ENCODE measurements at places on chromosomes 12 and 14.

GRCh38 chr12:87656311-87656710, 372.9 kb downstream of the C12orf50 start:
- no peak for DNase-seq

GRCh38 chr12:124386661-124387527, 92.0 kb downstream of the RFLNA start:
- DNase-seq = no peak

- DNase-seq = no peak
Measured at GRCh38 chr14:55537782-55538181, 42.2 kb upstream of the KTN1 start.

DNA sequence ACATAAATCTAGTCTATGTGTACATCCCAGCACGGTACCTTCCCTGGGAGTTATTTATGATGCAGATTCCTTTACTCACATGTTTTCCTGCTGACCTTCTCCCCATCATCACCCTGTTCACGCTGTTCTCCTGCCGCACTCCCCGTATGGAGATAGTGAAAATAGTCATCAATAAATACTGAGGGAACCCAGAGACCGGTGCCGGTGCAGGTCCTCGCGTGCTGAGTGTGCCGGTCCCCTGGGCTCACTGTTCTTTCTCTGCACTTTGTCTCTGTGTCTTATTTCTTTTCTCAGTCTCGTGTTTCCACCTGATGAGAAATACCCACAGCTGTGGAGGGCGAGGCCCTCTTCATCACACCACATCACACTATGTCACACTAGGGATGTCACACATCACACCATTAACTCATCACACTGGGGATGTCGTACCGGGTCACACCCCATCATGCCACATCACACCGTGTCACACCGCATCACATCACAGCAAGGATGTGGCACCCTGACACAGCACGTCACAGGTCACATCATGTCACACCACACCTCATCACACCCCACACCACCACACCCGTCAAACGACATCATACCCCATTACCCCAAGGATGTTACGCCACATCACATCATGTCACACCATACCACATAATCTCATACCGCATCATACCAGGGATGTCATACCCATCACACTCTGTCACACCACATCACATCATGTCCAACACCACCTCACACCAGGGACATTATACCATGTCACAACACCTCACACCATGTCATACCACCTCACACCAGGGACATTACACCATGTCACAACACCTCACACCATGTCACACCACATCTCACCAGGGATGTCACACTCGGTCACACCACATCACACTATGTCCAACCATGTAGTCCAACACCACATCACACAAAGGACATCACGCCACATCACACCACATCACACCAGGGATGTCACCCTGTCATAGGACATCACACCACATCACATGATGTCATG, 207.0 kb downstream of the TMEM121 start:
- DNase-seq = no peak

- no peak for DNase-seq
Measured at GRCh38 chr14:52923902-52924575, 26.8 kb downstream of the FERMT2 start.

DNA sequence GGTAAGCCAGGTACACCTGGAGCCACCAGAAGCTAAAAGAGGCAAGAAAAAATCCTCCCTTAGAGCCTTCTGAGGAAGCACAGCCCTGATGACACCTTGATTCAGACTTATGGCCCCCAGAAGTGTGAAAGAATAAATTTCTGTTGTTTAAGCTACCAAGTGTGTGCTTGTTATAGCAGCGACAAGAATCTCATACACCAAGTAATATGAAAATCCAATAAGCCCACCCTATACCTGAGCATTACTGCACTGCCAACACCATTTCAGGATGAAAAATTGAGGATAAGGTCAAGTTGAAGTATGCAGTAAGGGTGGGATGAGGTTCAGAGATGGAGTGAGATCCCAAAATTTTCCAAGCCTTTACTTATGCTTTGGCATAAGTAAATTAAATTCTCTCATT, 163.6 kb upstream of the CCDC196 start:
- no peak for DNase-seq

GRCh38 chr12:8475508-8476203, 19.9 kb downstream of the CLEC6A start:
- DNase-seq = no peak

DNA sequence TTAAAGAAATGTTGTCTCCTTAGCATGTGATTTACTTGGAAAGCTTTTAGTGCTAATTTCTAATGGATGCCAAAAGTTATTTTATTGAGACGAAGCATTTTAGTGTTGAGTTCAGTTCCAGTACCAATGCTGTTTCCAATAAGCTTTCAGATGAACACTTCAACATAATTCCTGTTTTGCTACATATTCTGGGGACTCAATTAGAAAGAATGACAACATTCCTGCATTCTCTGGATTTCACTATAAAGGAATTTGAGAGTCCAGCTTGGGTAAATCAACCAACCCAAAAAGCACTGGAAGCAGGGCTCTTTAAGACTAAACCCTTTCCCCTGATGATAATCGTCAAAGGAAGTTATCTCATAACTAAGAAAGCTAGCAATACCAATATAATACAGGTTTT, 353.0 kb upstream of the TMTC1 start:
- DNase-seq = no peak

GRCh38 chr12:19561411-19561961, 122.2 kb downstream of the AEBP2 start:
- DNase-seq = no peak

DNA sequence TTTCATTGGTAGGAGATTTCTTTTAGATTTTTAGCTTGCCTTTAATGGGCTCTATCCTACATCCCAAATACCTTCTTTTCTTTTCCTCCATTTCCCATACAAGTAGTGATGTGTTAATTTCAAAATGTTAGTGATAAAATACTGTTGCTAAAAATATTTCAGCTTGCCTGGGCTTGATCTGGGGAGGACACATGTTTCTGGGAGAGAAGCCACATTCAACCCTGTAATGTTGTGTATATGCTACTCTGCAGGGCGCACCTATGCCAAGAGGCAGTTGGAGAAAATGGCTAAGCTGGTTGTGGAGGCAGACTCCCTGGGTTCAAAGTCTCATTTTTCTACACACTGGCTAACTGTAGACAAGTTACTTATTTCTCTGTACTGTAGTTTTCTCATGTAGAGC, 26.3 kb downstream of the FLRT2 start:
- no peak for DNase-seq

GRCh38 chr14:77782202-77782601, 17.7 kb upstream of the ADCK1 start:
- DNase-seq = no peak

GRCh38 chr14:104280085-104280901, 141.9 kb downstream of the KIF26A start:
- no peak for DNase-seq

DNA sequence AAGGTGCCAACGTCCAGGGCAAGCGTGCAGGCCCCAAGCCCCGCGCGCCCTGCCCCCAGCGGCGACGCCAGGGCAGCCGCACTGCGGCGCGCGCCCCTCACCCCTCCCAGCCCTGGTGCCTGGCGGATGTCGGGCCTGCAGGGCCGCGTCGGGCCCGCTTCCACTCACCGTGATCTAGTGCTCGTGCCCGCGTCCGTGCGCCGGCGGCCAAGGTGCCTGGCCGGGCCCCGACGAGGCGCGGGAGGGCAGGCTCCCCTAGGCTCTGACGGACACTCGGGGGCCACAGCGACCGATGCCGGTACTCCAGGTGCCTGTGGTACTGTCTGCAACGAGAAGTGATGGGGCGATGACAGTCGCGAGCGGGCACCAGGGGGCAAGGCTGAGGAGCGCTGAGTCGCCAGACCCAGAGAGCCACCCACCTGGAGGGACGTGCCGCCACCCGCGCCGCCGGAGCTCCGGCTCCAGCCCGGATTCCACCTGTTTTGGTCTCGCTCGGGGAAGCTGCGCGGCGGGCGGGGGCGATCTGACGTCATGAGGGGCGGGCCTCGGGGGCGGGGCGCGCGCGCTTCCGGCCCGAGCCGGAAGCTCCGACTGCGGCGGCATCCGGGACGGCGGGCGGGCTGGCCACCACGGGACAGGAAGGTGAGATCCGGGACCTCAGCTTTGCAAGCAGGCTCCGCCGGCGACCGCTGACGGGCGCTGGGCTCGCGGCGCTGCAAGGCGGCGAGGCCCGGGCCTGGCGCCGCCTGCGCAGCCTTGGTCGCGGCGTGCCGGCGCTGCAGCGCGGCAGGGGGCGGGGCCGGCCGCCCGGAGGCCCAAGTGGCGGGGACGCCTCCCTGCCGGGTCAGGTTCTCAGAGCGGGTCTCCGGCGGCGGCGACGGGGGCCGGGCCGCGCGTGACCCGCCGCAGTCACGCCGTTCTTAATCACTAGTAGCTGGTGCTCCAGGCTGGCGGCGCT, at the start of the genes LYSET and MOAP1:
LYSET (plus strand) TSS at position 927 of the 958 bp plus-strand sequence. CDS start 89 bp downstream, outside the sequence.
MOAP1 (minus strand) TSS at position 507 of the 958 bp plus-strand sequence. CDS start 655 bp downstream, outside the sequence.
- DNase-seq = peak; percentile 88

GRCh38 chr12:71417181-71417580, 22.4 kb upstream of the LGR5 start:
- no peak for DNase-seq

DNA sequence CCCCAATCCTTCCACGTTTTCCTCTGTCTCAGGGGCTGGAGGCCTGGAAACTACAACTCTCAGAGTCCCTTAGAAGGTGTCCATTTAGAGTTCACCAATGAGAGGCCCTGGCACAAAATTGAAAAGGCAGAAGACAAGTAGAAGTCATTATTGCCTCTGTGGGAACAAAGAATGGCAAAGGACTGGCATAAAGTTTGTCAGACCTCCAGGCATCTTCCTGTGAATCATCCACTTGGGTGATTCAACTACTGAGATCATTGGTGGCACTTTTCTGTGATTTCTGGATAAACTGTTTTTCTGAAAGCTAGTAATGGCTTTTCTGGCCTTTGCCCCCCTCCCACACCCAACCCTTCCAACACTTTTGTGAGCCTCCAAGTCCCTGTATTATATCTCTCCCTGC, 42.6 kb upstream of the C12orf42 start:
- DNase-seq = no peak

DNA sequence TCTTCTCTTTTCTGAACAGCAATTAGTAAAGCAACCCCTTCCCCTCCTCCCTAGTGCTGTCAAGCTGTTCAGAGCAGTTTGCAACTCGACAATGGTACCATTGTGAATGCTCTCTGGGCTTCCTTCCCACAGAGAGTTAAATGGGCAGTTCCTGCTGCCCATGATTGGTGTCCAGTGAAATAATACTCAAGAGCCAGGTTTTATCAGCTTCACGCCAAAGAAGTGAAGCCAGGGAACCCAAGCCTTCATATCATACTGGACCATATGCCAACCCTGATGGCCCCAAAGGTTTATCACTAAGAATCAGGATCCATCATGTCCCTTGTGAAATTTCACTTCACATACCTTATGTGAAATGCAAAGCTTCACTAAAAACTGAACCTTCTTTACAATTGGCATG, 24.7 kb downstream of the INSM2 start:
- DNase-seq = no peak

GRCh38 chr12:55044135-55044534, 24.4 kb downstream of the NEUROD4 start:
- DNase-seq = no peak

GRCh38 chr12:31756977-31757420, 28.2 kb upstream of the AMN1 start:
- peak; percentile 69 for DNase-seq

DNA sequence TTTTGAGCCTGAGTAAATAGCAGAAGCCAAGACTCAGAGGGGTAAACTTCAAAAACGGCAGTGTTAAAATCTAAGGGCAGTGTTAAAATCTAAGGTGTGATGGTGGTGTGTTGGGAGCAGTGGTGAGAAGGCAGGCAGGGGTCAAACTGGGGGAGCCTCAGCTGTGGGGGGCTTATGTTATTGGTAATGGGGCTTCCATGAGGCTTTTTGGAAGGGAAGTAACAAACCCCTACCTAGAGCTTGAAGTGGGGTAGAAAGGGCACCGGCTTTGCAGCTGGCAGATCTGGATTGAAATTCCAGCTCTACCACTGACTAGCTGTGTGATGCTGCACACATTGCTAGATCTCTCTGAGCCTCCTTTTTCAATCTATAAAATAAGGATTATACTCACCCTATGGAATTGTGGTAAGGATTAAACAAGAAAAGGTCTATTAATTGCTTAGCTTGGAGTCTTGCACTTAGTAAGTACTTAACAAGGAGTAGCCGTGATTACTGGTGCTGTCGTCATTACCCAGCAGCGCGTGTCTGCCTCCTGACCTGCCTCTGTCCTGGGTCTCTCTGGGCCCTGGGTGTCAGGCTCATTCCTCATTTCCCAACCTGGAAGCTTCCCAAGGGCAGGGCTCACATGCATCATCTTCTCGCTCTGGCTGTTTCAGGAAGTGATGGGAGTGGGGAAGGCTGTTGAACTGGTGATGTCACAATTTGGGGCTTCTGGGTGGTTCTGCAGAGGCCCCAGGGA, 18.5 kb upstream of the KRT80 start:
- no peak for DNase-seq

DNA sequence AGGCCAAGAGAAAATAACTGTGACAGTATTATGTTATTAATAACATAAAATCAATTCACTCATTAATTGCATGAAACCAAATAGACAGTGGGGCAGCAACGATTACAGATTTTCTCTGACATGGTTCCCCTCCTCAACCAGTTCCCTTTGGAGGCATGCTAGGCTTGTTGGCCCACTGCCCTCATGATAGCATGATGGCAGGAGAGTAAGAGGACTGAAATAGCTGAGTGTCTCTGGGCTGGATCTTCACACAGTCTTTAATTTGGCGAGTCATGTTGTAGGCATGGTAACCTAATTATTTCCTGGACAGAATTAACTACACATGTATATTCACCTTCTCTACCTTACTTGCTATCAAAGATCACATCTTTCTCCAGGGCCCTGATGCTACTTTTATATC, 266.2 kb upstream of the PELI2 start:
- DNase-seq = no peak

DNA sequence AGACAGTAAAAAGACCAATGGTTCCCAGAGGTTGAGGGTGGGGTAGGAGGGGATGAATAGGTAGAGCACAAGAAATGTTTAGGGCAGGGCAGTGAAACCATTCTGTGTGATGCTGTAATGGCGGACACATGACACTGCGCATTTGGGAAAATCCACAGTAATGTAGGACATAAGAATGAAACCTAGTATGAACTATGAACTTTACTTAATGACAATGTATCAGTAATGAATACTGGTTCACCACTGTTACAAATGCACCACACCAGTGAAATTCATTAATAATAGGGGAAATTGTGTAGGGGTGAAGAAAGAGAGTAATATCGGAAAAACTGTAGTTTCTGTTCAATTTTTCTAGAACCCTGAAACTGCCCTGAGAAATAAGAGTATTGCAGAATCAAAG, 5.6 kb downstream of the ERH start:
- no peak for DNase-seq

Measured in RPMI8226 (cell line).